ENCODE measurements at places on chromosomes 3 and 15.
A peak's percentile ranks its signal among the peaks of the same experiment; 100 is the strongest.

GRCh38 chr15:56192659-56193442, 50.8 kb downstream of the RFX7 start:
- no peak for DNase-seq

- DNase-seq = no peak
Measured at GRCh38 chr3:157170861-157171260, 10.9 kb upstream of the CCNL1 start.

DNA sequence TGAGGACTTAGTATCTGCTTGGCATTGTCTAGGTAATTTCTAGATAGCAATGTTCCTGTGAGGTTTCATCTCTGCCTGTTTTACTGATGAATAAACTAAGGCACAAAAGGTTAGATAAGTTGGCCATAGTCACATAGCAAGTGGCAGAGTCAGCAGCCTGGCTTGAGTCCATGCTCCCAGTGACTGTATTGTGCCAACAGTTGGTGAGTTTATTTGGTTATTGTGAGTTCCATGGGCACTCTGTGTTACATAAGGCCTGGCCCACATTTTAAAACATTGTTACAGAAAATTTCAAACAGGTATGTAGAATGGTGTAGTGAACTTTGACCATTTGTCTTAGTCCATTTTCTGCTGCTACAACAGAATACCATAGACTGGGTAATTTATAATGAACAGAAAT, 15.2 kb downstream of the MCM2 start:
- no peak for DNase-seq

GRCh38 chr3:140532793-140533330, 145.0 kb upstream of the TRIM42 start:
- no peak for DNase-seq

DNA sequence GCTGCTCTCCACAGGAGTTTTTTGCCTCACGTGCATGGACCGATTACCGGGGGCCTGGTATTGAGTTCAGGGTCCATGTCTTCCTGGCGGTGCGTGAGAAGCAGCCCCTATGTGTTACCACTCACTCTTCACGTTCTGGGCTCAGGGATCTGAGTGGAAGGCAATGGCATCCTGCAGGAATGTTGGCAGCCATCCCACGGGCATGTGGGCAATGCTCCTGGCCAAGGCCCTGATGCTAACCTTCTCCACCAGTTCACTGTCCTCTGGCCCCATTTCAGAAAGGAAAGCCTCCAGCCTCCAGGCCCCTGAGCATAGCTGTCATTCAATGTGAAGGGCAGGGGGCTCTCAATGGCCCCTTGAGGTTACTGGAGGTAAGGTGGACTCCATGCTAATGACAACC, 43.0 kb upstream of the KY start:
- peak; percentile 73 for DNase-seq

DNA sequence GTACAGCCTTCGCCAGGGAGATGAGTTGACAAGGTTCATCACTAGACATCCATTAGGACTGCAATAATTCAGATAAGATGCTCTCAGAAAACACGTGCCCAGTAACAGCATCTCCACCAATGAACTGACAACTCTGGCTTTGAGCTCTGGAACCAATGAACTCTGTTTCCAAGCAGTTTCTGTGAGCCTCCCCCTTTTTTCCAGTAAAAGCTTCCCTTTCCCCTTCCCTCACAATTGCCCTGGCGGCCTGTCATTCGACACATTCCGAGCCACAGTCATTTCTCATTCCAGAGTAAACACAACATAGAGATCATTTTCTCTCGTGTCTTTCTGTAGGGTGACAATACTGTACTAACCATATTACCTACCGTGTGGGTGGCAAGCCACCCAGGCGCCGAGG, 3.6 kb downstream of the PLA2G4D start:
- DNase-seq = no peak

GRCh38 chr3:65788461-65788860, 250.3 kb downstream of the MAGI1 start:
- DNase-seq = no peak

DNA sequence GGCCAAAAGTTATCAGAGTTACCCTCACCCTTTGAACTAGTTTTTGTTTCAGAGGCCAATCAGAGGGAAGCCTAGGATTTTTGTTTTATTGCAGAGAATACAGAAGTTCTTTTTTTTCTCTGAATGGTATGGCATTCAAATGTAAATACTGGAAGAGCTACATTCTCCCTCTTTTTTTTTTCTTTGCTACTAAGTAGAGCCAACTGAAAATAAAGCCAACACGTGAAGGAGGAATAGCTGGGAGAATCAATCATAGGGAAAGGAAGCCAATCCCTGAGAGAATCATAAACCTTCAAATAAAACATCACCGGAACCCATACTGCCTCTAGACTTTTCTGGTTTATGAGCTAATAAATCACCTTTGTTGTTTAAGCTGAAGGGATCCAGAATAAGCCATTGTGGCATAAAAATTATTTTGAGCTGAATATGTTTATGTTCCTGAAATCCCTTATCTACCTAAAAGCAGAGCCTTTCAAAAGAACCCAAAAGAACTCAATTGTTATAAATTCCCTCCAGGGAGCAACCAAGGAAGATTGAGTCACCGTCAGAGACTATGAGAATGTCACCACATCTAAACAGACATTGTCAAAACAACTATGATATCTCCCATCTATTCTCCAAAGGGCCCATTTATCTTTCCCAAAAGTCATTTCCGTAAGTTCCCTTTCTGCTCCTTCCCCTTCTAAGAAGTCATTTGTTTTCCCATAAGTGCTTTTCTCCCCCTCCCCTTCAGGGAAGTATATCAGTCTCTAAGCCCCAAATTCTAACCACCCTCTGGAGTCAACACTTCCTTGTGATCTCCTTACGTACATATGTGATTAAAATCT, 3.8 kb upstream of the ZNF280D start:
- no peak for DNase-seq

DNA sequence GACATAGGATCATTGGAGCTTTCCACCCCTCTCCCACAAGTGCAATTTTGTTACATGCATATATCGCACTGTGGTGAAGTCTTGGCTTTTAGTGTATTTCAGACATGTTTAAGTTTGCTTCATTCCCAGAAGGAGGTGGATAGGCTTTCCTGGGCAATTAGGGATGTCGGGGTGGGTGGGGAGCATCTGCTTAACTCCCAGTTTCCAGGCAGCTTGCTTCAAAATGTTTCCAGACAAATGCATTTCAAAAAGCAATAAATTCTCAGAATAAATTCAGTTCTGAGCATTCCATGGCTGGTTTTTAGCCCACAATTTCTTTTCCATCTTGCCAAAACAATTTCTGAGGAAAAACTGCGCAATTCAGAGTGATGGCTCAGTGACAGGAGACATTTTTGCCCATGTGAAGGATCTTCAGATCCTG, 227.7 kb upstream of the ZPLD1 start:
- DNase-seq = no peak

- no peak for DNase-seq
Measured at GRCh38 chr3:24707936-24708335, 213.3 kb upstream of the THRB start.

DNA sequence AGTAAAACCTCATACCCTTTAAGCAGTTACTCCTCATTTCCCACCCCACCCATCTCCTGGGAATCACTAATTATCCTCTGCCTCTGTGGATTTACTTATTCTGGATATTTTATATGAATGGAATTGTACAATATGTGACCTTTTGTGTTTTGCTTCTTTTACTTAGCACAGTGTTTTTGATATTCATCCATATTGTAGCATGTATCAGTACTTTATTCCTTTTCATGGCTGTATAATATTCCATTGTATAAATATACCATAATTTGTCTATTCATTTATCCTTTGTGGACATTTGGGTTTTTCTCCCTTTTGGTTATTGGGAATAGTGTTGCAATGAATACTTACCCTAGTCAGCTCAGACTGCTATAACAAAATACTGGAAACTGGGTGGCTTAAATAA, 39.2 kb downstream of the SH3GL3 start:
- no peak for DNase-seq

DNA sequence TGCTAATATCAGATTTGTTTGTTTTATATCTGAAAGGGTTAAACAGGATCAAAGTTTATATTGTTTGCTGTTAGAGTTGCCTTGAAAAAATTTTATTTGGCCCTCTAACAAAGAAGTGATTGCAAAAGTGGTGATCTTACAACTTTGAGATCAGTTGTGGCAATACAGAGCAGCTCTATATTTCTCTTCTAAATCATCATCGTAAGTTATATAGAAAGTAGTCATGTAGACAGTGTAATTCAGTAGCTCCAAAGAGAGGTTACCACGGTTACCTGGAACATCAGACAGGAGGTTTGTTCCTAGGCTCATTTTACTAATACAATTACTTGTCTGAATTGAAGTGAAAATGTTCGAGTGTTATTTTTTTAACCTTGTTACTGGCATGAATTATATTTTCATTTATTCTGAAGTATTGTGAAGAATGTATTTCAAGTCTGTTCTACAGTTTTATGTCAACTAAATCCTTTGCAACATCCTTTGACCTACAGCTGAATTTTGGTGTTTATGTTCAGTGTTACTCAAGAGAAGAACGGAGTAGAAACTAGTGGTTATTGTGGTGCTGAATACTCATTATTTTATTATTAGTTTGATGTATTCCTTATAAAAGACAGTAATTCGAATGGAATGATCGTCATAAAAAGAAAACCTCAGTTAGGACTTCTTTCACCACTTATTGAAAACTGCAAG, 214.2 kb downstream of the NAALADL2 start:
- DNase-seq = no peak

DNA sequence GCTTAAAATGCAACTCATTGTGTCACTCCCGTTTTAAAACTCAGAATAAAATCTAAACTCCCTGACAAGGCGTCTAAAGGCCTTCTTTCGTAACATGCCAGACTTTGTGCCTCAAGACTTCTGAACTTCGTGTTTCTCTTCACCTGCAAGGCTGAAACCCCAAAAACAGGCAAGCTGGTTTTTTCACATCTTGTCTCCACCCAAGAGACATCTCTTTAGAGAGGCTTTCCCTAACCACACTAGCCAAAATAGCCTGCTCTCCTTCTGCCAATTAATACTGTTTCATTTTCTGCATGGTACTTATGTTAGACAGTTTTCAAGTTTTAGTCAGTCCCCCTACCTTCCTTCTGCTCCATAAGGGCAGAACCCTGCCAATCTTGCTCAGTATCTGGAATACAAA, 41.6 kb downstream of the RAF1 start:
- DNase-seq = no peak

DNA sequence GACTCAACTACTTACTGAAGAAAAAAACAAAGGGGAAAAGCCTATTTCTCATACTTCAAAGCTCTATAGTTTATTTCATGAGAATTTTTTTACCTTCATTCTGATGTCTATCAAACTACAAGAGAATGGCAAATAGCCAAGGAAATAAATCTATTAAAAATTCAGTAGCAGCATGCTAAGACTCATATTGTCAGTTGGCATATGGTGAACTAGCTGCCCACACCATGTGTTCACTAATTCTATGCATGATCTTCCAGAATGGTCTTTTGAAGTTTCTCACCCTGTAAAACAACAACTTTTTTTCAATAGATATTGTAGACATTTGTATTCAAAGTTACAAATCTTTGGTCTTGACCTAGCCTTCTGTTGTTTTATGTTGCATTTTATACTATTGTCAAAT, 386.2 kb downstream of the RSL24D1 start:
- no peak for DNase-seq

- DNase-seq = no peak
Measured at GRCh38 chr3:106212665-106213222, 343.9 kb upstream of the CBLB start.

DNA sequence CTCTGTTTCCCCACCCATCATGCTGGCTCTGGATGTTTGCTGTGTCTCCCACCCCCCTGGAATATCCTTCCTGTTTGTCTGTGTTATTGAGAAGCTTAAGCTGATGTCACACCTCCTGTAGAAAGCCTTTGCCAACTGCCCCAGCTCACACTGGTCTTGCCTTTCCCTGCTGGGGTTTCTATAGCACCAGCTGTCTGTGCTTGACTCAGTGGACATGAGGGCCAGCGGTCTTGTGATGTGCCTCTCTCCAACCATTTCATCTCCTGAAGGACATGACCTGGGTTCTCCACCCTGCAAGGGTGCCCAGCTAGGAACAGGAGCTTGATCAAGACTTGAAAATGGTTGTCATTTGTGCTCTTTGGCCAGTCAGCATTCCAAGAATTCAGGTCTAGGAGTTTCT, 14.7 kb downstream of the TMEM40 start:
- DNase-seq = no peak
